T-helper 2 cell treated with Interferon-gamma antibody and Interleukin-4, amounts not matched to agents 100 ng/mL and 5 ng/mL, for 36 hours (primary cell): ENCODE measurements at places on chromosomes 5 and 9. TPM values are rescaled to one million over a fixed set of nuclear protein-coding genes. Genes with fewer than 3 reads are reported as not detected.

Gene VCAN
- total RNA-seq, result not detected in 2 replicates

Gene PLEKHG4B
- not detected in 2 replicates for total RNA-seq

Gene TPM2
- 5.9 and 6.0 TPM in 2 replicates for total RNA-seq

Gene TLX3
- total RNA-seq, result not detected in 2 replicates

Gene FCN2
- total RNA-seq, result not detected in 2 replicates

Gene CSF2
- total RNA-seq, result 54.1 TPM in 2 replicates

Gene PIP5K1B
- 6.4 and 7.0 TPM in 2 replicates for total RNA-seq

Gene DPP7
- 221 and 229 TPM in 2 replicates for total RNA-seq

Gene TMEM171
- not detected in 2 replicates for total RNA-seq

Gene TMEFF1
- total RNA-seq, result 0.16 and 0.27 TPM in 2 replicates

Gene CD72
- 7.0 and 7.3 TPM in 2 replicates for total RNA-seq

Gene ZNF346
- total RNA-seq, result 30.0 and 32.7 TPM in 2 replicates

Gene PCDHB5
- total RNA-seq, result not detected in 2 replicates

Gene PAM
- 12.7 and 15.8 TPM in 2 replicates for total RNA-seq

Gene ADGRD2
- not detected in 2 replicates for total RNA-seq

Gene PFN3
- not detected in 2 replicates for total RNA-seq

Gene CDKN2B
- 3.5 and 4.0 TPM in 2 replicates for total RNA-seq

Gene SH3RF2
- total RNA-seq, result 0.14 and 0.45 TPM in 2 replicates

Gene C5orf58
- total RNA-seq, result not detected in 2 replicates

Gene NTRK2
- 0.34 and 0.36 TPM in 2 replicates for total RNA-seq

Gene FOXD4L5
- total RNA-seq, result 0.09 TPM in 1 of 2 replicates, not detected in the other
